Fibroblast of lung (primary cell): ENCODE measurements at places on chromosomes 2 and 18.
A peak's percentile ranks its signal among the peaks of the same experiment; 100 is the strongest.

DNA sequence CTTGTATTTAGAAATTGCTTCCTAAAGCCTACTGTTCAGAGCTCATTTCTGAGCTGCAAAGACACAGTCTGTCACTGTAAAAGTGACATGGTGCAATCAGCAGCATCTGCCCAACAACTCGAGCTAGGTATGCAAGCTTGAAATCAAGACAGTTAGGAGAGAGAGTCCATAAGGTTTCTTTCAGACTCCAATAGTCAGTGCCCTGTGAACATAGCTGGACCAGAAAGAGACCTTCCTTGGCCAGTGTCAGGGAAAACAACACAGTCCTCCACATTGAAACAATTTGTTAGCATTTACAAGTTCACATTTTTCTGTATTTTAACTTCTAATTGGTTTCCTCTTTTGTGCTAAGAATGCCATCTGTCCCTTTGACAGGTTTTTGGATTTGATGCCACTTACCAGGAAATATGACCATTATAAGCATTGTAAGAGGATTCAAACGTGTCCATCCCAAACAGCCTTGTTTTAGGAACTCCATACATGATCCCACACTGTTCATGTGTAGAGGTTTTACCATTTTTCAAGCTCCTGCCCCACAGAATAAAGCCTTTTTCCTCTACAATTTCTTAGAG lies 8.9 kb upstream of the MYCN start:
- DNase-seq, result no peak

DNA sequence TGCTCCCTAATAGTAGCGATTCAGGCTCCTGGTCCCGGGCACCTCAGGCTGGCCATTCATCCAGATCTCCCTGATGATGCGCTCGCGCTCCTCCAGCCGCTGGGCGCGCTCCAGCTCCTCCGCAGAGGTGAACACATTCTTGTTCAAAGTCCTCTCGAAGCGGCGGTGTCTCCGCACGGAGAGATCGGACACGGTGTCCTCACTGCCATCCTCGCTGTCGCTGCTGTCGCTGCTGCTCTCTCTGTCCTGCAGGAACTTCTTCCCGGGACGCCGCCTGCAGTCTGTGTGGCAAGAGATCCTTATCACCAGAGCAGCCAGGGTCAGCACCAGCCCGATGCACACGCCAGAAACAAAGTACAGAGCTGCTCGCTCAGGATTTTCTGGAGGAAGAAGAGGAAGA lies 67.5 kb downstream of the EVA1A start:
- no peak for DNase-seq

GRCh38 chr18:23415515-23415914 lies 37.6 kb upstream of the RIOK3 start:
- DNase-seq, result no peak

DNA sequence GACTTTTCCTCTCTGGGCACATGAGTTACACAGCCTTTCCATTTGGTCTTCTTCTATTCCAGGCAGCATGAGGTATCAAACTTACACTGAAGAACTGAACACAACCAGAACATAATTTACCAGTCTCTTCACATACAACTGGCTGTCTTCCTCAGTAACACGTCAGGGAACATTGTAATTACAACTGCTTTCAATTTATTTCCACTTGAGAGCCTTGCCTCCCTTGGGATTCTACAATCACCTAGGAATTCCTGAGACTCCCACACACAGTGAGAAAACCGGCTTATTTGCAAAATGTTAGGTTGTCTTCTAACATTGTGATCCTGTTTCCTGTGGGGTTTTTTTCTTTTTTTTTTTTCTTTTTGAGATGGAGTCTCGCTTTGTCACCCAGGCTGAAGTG lies 149.9 kb downstream of the TMX3 start:
- peak; percentile 84 for DNase-seq

GRCh38 chr2:183089192-183089851 lies 10.8 kb downstream of the DUSP19 start:
- no peak for DNase-seq

- peak; percentile 9 for DNase-seq
Observed at GRCh38 chr2:130319536-130319935, 23.2 kb upstream of the IMP4 start.

- peak; percentile 24 for DNase-seq
Observed at GRCh38 chr18:10453806-10454680, at the start of gene APCDD1. Gene APCDD1, plus strand, starts transcription at chr18:10454635. Its CDS starts 347 bp downstream, at chr18:10454982.

DNA sequence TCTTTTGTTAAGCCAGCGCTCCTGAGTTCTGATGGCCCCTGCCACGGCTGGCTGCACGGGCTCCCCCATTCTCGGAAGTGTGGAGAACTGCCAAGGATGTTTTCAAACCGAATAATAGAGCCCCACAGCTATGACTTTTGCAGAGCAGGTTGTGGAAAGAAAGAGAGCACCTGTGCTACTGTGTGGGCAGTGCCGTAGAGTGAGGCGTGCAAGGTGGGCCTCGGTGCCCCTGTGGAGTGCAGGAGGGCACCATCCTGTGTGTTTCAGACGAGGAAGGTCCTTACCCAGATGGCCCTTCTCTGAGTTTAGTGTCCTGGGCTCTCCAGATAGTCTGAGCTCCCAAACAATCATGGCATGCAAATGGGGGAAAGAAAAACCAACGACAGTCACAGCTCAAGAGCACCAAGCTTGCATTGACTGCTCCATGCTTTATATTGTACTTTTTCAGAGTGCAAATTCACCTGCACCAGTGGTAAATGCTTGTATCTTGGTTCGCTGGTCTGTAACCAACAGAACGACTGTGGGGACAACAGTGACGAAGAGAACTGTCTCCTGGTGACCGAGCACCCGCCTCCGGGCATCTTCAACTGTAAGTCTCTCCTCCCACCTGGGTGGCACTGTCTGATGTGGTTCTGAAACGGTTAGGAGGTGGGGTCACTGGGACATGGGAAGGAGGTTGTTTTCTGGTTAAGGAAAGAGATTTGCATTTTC lies 219.4 kb downstream of the LDLRAD4 start:
- no peak for DNase-seq

DNA sequence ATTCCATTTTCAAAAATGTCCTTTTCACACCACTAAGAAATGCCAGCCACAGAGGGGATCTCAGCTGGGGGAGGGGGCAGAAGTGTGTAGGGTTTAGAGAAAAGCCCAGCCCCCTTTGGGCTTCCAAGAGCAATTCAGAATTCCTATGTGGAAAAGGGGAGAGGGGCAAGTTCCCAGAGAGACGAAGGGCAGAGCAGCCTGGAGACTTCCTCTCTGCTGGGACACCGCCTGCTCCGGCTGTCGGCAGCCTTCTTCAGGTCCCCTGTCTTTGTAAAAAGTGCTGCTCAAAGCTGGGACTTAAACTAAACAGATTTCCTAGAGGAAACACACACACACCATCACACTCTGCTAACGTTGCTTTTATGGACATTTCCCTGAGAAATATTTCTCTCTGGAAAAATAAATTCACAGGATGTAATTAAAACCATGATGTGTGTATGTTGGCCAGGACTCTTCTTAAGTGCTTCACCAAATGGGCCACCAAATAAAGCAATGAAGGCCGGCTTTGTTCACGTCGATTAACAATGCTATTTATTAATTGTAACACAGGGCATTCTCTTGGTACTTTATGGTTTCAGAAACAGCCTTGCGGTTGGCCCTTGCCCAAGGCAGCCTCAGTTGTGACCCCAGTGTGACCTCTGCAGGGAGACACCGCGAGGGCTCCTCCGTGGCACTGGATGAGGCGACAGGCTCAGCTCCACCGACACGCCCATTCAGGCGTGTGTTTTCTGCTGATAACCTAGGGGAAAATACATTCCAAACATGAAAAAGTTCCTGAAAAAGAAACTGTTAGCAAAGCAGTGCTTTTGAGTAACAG lies 5.6 kb upstream of the ASB1 start:
- DNase-seq, result peak; percentile 30

GRCh38 chr2:233413559-233414272 lies 59.4 kb downstream of the DGKD start:
- DNase-seq, result peak; percentile 65

GRCh38 chr2:171325886-171326585 lies 107.8 kb downstream of the METTL8 start:
- no peak for DNase-seq

- peak; percentile 28 for DNase-seq
Observed at GRCh38 chr2:45469314-45470099, 141.6 kb downstream of the SRBD1 start.
